Activated T-cell treated with anti-CD3 and anti-CD28 coated beads, Interleukin-2, amount 50 U/mL, for 4 hours (primary cell): ENCODE measurements at places on chromosomes 3 and 15.

- DNase-seq: no peak
Measured at GRCh38 chr3:186760897-186761447, 22.4 kb upstream of the EIF4A2 start.

- no peak for DNase-seq
Measured at GRCh38 chr3:139978966-139979365, 44.0 kb downstream of the CLSTN2 start.

GRCh38 chr15:93658026-93658816, 569.2 kb upstream of the RGMA start:
- DNase-seq: no peak

DNA sequence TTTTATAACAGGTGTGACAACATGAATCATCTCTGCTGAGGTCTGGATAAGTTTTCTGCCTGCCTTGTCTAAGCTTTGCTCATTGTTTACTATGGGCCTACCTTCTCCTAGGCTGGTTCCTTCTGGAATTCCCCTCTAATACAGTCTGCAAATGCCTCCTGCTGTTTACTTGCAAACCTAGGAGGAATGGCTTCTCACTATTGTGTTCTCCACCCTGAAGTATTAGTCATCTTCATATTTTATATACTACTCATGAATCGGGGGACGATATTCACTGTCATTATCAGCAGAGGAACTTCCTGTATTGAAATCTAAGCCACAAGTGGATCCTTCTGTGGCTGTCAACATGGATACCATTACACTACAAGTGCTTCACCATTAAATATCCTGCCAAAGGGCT, 154.8 kb downstream of the PLCL2 start:
- DNase-seq: no peak

- DNase-seq: no peak
Measured at GRCh38 chr3:47634996-47635395, 56.3 kb upstream of the CSPG5 start.

- DNase-seq: no peak
Measured at GRCh38 chr3:158974904-158975303, 173.1 kb downstream of the MFSD1 start.

DNA sequence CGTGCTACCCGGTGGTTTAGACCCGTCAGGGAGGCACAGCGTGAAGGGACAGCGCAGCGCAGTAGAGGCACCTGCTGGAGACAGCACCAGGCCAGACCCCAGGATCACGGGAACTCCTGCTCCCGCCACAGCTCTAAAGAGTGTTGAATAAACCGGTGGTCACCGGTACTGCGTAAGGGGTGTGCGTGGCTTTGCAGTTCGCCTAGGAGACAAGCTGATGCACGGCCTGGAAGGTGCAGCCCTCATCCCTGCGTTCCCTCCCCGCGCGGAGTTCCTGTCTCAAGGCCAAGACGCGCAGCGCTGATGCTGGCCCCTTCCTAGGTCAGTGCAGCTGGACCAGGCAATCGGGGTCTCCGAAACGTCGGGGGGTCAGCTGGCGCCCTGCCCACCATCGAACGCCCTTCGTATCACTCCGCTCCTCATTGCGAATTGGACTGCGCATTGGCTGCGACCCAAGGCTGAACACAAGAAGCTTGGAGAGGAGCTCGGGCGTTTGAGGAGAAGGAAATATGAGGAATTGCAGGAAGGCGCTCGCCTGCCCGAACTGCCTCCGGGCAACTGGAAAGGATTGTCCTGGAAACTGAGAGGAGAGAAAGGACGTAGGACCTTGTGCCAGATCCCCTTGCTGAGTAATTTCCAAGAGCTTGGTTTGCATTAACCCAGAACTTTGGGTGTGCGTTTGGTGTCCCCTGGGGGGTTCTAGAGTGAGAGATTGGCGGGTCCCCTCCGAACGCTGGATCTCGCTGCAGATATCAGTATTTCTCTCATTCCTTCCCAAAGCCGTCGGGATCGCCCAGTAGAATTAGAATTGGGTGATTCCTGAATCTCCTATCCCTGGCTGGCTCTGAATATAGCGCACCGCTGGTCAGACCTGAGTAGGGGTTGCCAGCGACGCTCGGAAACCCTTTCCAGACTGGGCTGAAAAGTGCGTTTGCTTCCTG, 2.3 kb upstream of the SOX14 start:
- no peak for DNase-seq

DNA sequence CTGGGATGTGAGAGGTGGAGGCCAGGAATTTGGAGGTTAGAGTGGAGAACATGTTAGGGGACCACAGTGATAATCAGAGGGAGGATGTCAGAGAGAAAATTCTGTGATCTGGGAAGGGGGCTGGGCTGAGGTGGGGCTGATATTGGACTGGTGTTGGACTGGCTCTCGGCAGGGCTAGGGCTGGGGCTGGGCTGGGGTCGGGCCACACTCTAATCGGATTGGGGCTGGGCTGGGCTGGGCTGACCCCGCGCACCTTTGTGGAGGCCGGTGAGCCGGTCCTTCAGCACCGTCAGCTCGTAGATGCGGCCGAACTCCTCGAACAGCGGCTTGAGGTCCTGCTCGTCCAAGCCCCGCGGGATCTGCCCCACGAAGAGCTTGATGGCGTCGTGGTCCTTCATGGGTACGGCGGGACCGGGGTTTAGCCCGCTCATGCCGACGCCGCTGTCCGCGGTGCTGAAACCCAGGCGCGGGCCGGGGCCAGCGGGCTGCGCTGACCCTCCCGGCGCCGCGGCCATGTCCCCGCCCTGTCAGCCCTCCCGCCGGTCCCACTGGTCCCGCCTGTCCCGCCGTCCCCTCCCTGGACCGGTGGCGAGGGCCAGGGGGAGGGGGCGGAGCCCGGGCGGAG, 485 bp downstream of the CELF6 start:
- DNase-seq: peak; percentile 27

DNA sequence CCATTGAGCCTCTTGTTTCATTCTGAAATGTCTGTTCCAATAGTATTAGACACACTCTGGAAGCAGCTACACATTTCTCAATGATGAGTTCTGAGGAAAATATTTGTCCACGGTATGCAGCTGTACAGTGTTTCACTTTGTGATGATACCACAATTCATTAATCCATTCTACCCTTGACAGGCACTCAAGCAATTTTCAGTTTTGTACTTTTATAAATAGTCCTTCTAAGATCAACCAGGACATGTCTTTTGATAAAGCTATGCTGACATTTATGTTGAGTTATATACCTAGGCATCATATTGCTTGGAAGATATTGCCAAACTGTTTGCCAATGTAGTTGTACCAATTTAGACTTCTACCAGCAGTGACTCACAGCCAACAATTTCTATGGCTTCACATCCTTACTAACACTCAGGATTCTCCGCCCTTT, 165.1 kb upstream of the COL8A1 start:
- DNase-seq: no peak

DNA sequence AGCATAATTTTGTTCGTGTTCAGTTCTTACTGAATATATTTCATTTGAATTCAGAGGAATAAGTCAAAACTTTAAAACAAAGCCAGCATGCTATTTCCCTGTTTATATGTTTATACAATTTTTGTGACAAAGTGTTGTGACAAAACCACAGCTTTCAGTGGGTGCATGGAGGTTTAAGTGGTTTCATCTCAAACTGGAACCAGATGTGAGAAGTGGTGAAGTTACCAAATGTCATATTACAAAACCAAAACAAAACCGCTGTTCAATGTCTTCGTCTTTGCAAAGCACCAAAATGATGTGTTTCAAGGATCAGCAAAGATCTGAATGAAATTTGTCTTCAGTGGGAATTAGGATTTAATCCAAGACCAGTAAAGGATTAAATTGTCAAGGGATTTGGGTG, 59.3 kb upstream of the OSTN start:
- no peak for DNase-seq
